NAMALWA (cell line): ENCODE measurements at places on chromosomes 4 and X.

DNA sequence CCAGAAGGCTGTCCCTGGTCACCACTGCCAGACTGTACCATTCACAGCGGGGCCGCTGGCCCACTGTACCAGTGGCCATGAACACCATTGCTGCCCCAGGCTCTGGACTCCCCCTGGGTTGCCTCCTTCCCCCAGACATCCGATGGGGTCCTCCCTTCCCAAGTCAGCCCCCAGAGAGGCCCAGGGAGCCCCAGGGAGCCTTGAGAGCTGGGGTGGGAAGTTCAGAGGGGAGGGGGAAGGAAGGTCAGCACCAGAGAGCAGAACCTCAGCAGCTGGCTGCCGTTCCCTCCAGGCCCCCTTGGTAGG, 441 bp upstream of the ARHGAP4 start:
- no peak for DNase-seq

- no peak for DNase-seq
Measured at GRCh38 chr4:48910511-48910910, 3.9 kb upstream of the OCIAD2 start.

- DNase-seq: peak; percentile 82
Measured at GRCh38 chrX:56563231-56564161, at the start of gene UBQLN2. Gene UBQLN2 (plus strand): TSS chrX:56563627. CDS start chrX:56563874, 247 bp downstream.

DNA sequence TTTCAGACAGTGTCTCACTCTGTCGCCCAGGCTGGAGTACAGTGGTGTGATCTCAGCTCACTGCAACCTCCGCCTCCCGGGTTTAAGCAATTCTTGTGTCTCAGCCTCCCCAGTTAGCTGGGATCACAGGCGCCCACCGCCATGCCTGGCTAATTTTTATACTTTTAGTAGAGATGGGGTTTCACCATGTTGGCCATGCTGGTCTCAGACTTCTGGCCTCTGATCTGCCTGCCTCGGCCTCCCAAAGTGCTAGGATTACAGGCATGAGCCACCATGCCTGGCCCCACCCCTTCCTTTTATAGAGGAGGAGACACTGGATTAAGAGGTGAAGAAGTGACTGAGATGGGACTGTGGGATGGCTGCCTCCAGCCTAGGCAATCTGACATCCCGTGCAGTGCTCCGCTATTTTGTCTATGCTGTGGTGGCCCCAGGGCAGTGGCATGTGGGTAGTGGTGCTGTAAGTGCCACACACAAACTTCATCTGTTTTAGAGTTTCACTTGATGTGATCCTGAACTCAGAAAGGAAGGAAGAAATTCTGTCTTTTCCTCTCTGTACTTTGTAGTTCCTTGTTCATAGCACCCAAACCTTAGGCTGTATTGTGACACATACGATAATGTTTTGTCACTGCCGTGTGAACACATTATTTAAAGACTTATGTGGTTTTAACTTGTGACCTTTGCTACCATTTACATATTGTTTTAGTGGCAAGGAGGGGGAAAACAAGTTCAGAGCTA, 48.9 kb downstream of the FNIP2 start:
- peak; percentile 57 for DNase-seq

DNA sequence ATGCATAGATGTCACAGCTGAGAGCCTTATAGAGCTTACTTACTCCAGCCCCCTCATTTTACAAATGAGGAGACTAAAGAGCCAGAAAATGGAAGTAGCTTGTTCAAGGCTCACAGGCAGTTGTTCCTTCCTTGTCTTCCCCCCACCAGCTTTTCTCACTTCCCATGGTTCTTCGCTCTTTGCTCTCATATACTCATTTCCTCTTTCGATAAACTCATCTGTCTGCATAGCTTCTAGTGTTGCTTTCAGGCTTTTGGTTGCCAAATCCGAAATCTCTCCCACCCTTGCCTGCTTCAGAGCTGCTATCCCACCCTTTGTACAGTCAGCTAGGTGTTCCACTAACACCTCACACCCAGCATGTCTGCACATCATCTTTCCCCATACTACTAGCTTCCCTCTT, 25.0 kb upstream of the GJB1 start:
- peak; percentile 53 for DNase-seq

- peak; percentile 41 for DNase-seq
Measured at GRCh38 chr4:16199093-16199492, 27.2 kb downstream of the TAPT1 start.

GRCh38 chr4:189656641-189657040, 284.0 kb upstream of the FRG1 start:
- DNase-seq: no peak

GRCh38 chr4:81498046-81498445, 26.3 kb upstream of the RASGEF1B start:
- no peak for DNase-seq

GRCh38 chrX:141405486-141405852, 163.2 kb upstream of the SPANXC start:
- no peak for DNase-seq

DNA sequence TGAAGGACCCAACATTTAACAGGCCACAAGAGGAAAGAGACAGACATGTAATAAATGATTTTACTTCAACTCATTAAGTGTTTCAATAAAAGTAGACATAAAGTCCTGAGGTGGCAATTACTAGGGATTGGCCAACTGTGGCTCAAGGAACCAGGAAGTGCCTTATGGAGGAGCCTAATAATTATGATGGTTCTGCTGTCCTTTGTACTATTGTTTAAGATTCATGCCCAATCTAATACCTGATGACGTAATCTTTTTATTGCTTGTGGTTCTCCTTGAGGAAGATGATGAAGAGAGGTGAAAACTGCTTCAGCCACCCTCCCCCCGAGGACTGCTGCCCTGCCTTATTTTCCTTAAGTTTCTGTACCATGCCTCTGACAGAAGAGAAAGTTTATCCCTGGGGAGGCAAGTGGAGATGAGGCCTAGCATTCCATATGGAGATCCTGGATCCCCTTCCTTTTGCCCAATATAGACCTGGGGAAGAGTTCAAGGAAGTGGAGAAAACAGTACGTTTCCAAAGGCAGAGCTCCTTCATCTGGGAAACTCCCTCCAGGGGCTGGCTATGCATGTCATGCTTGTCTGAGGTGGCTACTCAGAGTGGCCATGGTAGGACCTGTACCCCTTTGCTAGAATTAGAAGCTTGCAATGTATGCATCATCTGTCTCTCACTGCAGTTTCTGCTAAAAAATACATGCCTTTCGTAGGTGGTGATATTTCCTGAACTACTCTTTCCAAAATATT, 56.8 kb upstream of the FAT1 start:
- DNase-seq: no peak

GRCh38 chr4:119125931-119126330, 9.7 kb upstream of the MYOZ2 start:
- DNase-seq: no peak

- peak; percentile 58 for DNase-seq
Measured at GRCh38 chrX:51459125-51459524, 37.3 kb downstream of the NUDT11 start.

DNA sequence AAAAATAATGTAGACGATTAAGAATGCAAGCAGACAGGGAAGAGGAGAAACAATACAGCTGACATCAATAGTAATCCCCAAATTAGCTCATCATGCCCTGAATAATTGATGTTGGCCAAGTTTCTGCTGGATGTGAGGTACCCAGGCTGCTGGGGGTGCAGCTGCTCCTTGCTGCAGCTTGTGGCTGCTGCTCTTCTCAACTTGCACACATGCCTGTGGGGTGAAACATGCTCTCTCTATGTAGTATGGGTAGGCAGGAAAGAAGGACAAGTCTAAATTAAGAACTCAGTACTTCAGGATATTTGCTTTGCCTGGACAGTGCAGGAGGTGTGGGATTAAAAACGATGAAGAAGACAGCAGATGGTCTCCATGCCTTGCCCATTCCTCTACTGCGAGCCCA, 16.7 kb downstream of the EDA2R start:
- DNase-seq: no peak

DNA sequence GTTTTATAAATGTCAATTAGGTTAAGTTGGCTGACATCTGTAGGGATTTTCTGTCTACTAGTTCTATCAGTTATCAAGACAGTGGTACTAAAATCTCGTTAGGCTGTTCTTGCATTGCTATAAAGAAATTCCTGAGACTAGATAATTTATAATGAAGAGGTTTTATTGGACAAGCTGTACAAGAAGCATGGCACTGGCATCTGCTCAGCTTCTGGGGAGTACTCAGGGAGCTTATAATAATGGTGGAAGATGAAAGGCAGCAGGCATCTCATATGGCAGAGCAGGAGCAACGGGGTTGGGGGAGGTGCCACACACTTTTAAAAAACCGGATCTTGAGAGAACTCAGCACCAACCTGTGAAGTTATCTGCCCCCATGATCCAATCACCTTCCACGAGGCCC, 28.2 kb downstream of the CHIC2 start:
- DNase-seq: no peak

DNA sequence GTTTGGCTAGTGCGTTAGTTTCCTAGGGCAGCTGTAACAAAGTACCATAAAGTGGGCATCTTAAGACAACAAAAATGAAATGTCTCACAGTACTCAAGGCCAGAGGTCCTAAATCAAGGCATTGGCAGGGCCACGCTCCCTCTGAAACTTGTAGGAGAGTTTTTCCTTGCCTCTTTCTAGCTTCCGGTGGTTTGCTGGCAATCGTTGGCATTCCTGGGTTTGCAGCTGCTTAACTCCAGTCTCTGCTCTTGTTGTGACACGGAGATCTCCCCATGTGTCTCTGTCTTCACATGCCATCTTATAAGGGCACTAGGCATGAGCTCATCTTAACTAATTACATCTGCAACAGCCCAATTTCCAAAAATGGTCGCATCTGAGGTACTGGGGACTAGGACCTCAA, 362.0 kb upstream of the BOD1L1 start:
- no peak for DNase-seq

- no peak for DNase-seq
Measured at GRCh38 chr4:70739496-70740337, 18.0 kb downstream of the RUFY3 start.

DNA sequence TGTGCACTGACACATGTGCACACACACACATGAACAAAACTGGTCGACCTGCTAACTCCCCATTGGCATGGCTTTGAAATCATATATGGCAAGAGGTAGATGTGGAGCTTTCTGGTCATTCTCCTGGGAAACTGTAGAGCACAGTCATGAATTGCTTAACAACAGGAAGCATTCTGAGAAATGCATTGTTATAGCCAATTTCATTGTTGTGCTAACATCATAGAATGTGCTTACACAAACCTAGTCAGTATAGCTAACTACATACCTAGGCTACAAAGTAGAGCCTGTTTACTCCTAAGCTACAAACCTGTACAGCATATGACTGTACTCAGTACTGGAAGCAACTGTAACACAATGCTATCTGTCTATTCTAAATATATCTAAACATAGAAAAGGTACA, 134.2 kb upstream of the SH3RF1 start:
- DNase-seq: no peak

DNA sequence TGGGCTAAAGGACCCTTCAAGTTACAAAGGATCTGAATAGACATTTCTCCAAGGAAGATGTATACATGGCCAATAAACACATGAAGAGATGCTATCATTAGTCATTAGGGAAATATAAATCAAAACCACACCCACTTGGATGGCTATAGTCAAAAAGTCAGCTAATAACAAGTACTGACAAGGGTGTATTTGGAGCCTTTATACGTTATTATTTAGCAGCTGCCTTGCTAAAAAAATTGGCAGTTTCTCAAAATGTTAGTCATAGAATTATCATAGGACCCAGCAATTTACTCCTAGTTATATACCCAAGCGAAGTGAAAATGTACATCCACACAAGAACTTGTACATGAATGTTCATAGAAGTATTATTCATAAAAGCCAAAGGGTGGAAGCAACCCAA, 112.7 kb upstream of the DUSP21 start:
- DNase-seq: no peak

DNA sequence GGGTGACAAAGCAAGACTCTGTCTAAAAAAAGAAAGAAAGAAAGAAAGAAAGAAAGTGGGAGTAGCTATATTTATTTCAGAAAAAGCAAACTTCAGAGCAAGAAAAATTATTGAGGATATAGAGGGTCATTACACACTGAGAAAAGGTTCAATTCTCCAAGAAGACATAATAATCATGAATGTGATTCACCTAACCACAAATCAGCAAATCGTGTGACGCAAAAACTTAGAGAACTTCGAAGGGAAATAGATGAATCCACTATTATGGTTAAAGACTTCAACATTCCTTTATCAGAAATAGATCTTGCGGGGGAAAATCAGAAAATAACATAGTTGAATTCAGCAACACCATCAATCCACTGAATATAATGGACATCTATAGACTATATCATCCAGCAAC, 219.3 kb upstream of the LDB2 start:
- DNase-seq: no peak

DNA sequence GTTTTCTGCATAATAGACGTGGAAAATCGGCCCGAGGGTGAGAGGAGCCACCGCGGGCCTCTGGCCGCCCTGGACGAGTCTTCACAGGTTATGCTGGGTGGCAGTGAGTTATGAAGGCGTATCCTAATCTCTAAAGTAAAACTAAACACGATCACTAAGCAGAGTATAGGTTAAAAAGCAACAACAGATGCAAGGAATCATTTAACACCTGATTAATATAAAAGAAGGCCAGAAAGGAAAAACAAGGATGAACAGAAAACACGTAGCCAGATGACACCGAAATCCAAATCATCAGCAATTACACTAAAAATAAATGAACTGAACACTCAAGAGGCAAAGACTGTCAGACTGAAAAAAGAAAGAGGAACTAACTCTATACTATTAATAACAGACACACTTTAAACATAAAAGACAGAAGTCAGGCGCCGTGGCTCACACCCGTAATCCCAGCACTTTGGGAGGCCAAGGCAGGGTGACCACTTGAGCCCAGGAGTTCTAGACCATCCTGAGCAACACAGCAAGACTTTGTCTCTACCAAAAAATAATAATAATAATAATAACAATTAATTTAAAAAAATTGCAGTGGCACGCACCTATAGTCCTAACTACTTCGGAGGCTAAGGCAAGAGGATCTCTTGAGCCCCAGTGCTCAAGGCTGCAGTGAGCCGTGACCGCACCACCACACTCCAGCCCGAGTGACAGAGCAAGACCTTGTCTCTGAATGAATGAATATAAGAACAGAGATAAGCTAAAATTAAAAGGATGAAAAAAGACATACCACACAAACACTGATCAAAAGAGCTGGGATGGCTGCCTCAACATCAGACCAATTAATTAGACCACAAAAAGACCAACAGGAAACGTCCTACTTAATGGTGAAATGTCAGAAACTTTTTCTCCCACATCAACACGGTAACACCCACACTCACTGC, 30.0 kb downstream of the CTBP1 start:
- DNase-seq: peak; percentile 88

GRCh38 chrX:114532111-114532805, 51.6 kb upstream of the HTR2C start:
- no peak for DNase-seq

- no peak for DNase-seq
Measured at GRCh38 chr4:153018684-153019083, 82.6 kb downstream of the FHDC1 start.

- DNase-seq: no peak
Measured at GRCh38 chr4:39812500-39812899, 114.6 kb downstream of the UBE2K start.
